ENCODE measurements at places on chromosomes 12 and 14.

- peak; percentile 72 for DNase-seq
These were observed 26.5 kb upstream of the TAMALIN start for GRCh38 chr12:51980051-51980808.

- DNase-seq, result no peak
These were observed 17.4 kb downstream of the ZFYVE21 start for GRCh38 chr14:103732868-103733620.

- DNase-seq, result no peak
These were observed 499 bp upstream of the GXYLT1 start for GRCh38 chr12:42145197-42145549.

DNA sequence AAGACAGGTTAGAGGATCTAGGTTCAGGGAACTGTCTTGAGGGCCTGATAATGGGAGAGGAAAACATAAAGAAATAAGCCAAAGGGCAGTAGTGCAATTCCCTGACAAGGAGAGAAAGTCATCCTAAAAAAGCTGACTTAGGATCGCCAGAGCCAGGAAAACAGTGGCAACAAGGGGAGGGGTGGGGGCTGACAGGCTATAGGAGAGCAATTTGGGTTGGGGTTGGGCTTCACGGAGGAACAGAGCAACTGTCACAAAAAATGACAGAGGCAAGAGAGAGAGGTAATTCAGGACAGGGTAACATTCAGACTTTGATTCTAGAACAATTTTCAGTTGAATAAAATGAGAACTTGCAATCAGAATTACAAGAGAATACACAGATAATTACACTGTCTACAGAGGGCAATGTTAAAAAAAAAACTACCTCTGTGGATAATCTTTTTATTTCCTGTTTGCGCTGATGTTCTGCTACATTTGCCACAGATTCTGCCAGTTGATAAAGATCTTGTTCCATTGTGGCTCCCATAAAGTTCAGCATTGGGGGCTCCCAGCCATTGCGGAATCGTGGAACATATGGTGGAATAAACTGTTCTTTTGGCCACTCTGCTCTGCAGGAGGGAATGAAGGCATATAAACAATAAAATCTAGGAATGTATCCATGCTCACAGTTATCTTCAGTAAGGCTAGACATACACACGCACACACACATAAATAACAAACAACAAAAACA lies 138.6 kb downstream of the EPS8 start:
- no peak for DNase-seq

GRCh38 chr14:100402631-100403030 lies 79.5 kb downstream of the SLC25A47 start:
- DNase-seq, result peak; percentile 18

DNA sequence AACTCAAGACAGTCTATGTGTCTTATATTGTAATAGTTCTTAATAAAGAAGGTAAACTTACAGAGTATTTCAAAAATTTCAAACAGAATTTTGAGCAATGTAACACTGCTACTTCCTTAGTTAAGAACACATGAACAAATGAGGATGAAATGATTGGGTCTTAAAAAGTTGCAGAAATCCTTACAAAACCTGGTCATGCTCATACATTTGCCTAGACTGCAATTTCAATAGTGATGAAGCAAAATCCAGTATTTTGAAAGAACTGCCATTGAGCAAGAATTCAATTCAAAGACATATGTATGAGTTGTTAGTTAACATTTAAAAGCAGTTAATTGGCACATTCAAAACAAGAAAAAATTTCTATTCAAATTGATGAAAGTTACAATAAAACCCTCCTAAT lies 17.8 kb upstream of the HIF1A start:
- DNase-seq, result no peak

- DNase-seq, result peak; percentile 76
These were observed 61.7 kb downstream of the FBXO34 start for GRCh38 chr14:55332654-55333570.

DNA sequence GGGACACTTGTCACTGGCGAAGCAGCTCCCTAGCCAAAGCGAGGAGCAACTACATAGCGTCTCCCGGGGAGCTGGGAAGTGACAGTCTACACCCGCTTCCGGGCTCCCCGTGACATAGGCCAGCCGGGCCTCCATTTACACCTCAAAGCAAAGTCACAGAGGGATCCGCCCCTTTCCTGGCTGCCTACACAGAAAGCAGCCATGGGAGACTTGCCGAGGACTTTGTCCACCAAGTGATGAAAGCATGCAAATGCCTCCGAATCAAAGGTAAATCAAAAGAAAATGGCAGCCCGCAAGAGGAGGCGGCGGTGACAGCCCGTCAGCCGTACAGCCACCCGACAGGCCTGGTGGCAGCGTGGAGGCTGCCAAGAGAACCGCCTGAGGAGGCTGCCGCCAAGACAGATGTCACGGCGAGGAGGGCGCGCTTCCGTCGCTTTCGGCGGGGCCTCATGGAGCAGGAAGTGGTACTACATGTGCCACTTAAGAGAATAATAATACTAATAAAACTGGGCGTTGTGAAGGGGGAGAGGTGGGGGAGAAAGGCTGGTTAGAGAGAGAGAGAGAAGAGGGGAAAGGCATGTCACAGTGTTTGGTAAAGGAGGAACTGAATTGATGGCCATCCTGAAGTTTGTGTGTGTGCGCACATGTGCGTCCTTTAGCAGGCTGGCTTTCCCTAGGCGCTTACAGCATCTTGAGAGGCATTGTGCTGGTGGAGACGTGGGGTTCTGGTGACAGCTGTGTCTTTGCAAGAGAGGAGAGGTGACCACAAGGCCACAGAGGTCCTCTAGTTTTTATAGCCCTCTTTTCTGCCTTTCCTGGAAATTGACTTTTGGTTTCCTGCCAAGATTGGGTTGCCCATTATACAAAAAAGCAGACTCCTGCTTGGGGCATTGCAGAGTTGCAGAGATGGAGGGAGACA lies 661.7 kb downstream of the VRK1 start:
- DNase-seq, result no peak

- no peak for DNase-seq
These were observed 72.8 kb downstream of the CAPZA3 start for GRCh38 chr12:18810537-18811253.

DNA sequence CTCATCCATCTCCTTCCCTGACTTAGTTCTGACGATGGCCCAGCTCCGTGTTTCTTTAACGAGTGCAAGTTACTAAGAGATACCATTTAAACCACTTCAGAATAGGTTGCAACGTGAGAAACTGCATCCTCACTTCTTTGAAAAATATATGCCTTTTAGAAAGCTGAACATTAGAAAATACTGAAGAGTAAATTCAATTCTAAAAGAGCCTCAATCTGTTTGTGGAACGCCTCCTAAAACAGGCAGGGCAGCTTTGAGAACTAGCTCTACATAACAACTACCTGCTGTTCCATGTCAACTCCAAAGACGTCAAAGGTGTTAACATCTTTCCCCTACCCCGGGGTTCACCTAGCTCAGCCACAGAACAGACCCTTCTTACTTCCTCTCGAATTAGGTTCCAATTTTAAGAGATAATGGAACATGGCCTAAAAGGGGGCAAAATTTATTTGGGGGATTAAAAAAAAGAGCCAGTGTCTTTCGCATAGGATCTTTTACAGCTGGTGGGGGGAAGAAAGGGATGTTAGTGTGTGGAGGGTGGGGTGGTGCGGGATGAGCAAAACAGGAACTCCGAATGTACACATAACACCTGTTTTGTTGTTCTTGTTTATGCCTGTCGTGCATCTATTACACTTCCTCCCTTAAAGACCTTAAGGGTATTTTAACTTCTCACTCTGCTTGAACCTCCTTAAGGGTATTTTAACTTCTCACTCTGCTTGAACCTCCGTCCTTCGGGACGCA lies 3.3 kb downstream of the BHLHE41 start:
- DNase-seq, result peak; percentile 74

DNA sequence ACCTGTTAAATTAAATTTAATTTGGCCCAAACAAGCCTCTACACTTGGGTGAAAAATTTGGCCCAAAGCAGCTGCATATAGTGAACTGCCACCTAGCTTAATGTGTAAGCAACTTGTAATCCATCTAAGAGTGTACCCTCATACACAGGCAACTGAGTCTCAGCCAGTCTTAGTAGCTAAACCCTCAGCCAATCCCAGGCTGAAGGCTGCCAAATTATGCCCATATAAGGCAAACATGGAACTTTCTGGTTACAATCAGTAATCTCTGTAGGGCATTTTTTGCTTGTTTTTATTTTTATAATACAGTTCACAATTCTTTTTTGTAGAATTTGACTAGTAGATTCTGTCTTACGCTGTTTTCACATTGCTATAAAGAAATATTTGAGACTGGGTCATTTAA lies 958.7 kb downstream of the FSCB start:
- DNase-seq, result no peak

DNA sequence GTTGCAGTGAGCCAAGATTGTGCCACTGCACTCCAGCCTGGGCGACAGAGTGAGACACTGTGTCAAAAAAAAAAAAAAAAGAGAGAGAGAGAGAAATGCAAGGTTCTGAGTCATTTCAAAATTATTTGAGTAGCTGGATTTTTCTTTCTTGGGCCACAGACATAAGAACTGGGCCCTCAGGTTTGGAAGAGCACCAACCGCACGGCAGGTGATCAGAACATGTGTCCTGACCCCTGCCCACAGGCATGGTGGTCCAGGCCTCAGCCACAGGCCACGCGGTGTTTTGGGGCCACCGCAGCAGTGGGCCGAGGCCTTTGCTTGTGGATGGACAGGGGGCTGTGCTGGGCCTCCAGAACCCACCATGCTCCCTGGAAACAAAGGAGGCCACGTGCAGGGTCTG lies 126.7 kb downstream of the CALM1 start:
- DNase-seq, result peak; percentile 19

DNA sequence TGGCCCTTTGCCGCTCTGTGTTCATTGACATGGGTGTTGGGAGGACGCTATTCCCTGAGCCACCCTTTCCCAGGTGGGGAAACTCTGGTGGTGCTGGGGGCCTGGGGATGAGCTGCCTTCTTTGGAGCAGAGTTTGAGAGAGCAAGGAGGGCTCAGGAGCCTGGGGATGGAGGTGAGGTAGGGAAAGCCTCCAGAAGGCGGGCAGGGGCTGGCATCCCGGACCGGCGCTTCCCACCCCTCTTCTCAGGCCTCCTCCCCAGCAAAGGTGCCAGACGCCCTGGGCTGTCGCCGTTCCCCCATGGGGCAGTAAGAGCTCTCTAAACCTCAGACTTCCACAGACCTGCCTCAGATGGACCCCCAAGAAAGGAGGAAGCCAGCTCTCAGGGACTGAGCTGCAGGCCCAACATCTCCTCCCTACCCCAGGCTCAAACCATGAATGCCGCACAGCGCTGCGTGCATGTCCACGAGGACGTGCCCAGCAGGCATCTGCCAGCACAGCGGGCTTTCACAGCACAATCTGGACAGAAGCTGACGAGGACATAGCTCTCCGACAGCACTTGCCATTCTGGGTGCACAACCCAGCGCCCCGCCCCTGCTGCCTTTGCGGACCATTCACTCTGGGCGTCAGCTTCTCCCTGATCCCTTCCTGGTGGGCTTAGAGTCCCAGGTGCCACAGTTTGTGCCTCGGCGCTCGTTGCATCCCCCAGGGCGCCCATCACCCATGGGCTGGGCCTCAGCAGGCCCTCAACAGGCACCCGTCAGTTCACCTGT lies 14.9 kb upstream of the TTC7B start:
- DNase-seq, result no peak

- DNase-seq, result no peak
These were observed 76.1 kb downstream of the CNTN1 start for GRCh38 chr12:40768125-40768864.

GRCh38 chr12:5965950-5966383 lies 20.9 kb upstream of the ANO2 start:
- peak; percentile 1 for DNase-seq

- peak; percentile 50 for DNase-seq
These were observed 269.0 kb downstream of the NOVA1 start for GRCh38 chr14:26328791-26329190.

- no peak for DNase-seq
These were observed 197.5 kb downstream of the NOVA1 start for GRCh38 chr14:26400373-26400772.

DNA sequence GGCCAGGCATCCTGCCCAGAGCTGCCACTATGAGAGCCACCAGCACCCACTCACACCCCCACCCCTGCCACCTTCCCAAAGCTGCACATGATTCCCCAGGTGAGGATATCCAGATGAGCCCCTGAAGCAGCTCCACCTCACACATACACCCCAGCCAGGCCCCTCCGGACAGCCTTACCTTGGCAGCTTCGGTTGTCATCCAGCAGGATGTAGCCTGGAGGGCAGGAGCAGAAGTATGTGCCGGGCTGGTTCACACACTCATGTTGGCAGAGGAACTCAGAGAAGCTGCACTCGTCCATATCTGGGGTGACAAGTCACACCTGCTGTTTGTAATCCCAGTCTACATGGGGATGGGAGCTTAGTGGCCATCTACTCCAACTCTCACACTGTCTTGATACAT lies 15.4 kb upstream of the TC2N start:
- DNase-seq, result no peak

DNA sequence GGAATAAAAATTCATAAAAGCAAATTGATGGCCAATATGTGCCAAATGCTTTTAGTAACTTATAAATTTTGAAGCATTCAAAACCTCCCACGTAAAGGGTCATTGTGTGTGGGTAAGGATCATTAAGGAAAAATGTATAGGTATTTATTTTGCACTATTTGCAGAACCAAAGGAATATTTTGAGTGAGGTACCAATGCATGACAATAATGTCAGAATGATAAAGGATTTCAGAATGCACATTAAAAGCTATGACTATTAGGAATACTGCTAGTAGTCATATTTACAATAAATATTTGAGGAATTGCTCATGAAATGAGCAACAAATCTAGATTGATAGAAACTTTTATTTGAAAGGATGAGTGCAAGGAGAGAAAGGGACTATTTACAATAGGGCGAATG lies 932.8 kb downstream of the SLC6A15 start:
- DNase-seq, result no peak

GRCh38 chr14:76034566-76034965 lies 49.0 kb downstream of the IFT43 start:
- no peak for DNase-seq

DNA sequence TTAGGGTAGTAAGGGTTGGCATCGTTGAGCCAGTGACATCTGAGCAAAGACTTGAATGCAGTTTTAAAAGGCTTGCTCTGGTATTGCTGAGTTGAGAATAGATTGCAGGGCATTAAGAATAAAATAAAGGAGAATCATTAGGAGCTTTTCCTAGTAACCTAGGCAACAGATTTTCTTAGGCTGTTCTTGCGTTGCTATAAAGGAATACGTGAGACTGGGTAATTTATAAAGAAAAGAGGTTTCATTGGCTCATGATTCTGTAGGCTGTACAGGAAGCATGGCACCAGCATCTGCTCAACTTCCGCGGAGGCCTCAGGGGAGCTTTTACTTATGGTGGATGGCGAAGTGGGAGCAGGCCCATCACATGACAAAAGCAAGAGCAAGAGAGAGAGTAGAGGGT lies 97.4 kb downstream of the RAD51B start:
- DNase-seq, result no peak

- no peak for DNase-seq
These were observed 107.1 kb downstream of the BMP4 start for GRCh38 chr14:53849549-53849948.

All from kidney glomerular epithelial cell (primary cell).